ENCODE measurements at places on chromosomes 13 and 19.

DNA sequence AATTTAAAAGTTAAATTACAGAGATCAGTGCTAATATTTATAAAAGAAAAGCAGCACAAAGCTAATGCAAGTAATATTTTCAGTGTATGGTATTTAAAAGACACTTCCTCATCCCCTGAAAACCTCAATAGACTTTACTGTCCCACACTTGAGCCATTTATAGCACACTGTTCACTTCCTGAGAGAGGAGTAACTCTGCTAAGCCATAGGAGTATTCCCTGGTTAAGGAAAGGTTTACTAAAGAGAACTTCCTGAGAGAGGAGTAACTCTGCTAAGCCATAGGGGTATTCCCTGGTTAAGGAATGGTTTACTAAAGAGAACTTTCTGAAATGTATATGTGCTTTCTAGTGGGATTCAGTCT lies 159.4 kb downstream of the NHLRC3 start:
- no peak for DNase-seq

DNA sequence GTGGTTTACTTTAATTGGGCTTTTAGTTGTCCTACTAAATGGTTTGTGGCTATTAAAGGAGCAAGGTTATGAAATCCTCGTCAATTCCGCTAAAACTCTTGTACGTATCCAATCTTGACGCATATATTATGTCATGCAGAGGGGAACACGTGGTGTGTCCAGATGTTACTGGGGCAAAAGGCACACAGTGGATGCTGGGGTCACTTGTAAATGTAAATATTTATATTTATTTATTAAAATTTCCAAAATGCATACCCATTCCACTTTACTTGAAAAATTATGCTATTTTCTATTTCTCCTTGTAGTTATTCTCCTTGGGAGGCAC lies 36.7 kb upstream of the SLC46A3 start:
- no peak for DNase-seq

DNA sequence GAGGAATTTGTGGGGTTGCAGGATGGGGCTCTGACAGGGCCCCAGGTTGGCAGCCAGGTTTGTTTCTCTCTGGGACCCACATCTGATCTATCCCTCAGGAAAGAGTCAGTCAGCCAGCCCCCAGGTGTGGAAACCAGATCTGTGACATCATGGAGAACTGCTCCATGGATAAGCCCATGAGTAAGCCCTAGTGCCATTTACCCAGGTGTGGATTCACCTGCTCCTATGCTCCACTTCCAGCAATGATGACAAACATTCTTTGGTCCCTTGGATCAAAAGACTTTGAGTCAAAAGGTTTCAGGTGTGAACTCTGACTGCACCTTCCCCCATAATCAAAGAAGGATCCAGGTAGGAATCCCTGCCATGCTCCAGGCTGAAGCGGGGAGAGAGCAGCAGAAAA lies 26.9 kb upstream of the IGFL4 start:
- DNase-seq, result no peak

- DNase-seq, result no peak
These were observed 49.0 kb upstream of the POMP start for GRCh38 chr13:28609926-28610325.

GRCh38 chr19:51796195-51796679 lies 1.3 kb downstream of the FPR3 start:
- no peak for DNase-seq

- DNase-seq, result no peak
These were observed 17.1 kb upstream of the WASF3 start for GRCh38 chr13:26540334-26540733.

DNA sequence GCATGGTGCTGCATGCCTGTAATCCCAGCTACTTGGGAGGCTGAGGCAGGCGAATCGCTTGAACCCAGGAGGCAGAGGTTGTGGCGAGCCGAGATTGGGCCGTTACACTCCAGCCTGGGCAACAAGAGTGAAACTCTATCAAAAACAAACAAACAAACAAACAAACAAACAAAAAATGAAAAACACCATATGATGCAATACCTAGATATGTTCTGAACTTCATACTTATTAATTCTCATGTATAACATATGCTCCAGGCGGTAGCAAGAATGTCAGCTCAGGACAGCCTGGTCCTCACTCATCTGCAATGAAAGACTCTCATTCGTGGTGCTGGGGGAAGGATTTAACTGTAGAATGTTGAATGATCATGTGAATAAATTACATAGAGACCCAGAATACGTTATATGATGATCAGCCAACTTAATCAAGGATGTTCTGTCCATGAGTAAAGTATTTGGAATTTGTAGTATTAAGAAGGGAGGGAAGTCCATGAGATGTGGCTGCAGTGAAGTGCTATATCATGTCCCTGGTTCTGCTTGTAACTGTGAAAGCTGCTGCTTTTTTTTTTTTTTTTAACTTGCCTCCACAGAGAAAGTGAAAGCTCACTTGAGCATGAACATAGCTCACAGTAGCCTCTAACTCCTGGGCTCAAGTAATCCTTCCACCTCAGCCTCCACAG lies 206.8 kb downstream of the UQCRFS1 start:
- no peak for DNase-seq

DNA sequence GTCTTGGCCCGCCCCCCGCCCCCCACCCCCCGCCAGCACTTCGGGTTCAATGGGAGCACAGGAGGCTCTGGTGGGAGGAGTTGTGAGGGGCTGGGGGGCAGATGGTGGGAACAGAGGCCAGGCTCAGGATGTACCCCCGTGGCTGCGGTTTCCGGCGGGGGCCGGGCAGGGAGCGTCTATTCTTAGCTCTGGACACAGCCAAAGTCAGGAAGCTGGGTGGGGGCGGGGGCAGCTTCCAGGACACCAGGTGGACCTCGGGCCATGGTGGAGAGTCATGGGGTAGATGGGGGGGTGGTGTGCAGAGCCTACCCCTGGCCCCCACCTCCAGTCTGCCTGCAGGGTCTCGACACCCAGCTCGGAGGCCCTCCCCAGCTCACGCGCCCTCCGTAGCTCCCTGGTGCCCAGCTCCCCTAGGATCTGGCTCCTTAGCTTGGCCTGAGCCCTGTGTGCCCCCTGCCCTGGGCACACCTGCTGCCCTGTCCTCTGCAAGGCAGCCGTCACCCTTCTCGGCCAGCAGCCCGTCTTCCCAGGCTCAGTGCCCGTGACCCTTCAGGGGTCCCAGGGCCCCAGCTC lies 2.2 kb upstream of the TBXA2R start:
- no peak for DNase-seq

- DNase-seq, result no peak
These were observed 20.2 kb downstream of the POLR1D start for GRCh38 chr13:27641711-27642502.

GRCh38 chr19:7658219-7658686 lies 10.6 kb upstream of the RETN start:
- no peak for DNase-seq

- DNase-seq, result no peak
These were observed 87.1 kb downstream of the GJA3 start for GRCh38 chr13:20073775-20074174.

DNA sequence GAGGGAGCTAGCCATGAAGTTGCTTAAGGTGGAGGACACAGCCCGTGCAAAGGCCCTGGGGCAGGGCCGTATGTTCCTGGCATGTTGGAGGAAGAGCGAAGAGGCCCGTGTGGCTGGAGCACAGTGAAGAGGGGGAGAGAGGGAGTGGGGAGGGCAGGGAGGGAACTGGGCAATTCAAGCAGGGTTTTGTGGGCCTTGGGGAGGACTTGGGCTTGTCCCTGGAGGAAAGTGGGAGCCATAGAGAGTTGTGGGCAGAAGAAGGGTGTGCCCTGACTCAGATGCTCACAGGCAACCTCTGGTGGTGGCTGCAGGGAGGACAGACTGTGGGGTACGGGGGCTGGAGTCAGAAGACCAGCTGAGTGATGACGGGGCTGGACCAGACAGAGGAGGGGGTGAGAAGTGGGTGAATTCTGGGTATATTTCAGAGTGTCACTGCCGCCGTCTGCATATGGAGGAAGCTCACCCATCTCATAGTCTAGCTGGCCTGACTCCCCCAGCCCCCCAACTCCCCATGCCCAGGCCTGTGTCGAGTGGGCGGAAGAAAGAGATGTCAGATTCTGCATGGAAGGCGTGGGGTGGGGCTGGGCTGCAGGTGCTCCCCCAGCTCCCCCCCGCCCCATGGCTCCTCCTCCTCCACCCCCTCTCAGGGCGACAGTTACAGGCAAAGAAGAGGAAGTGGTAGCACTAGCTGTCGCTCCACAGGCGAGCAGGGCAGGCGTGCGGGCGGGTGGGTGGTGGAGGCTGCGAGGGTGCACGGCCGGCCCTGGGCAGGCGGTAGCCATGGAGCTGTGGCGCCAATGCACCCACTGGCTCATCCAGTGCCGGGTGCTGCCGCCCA lies at the start of gene VAV1:
Gene VAV1 (plus strand): TSS at position 681 of the 838 bp plus-strand sequence. CDS start 100 bp downstream, at position 781.
- DNase-seq, result peak; percentile 26

GRCh38 chr13:33188093-33188882 lies 97.3 kb downstream of the STARD13 start:
- no peak for DNase-seq

- no peak for DNase-seq
These were observed 207.0 kb downstream of the SHISA2 start for GRCh38 chr13:25844559-25845434.

- DNase-seq, result no peak
These were observed 48.9 kb upstream of the PABPC3 start for GRCh38 chr13:25046985-25047511.

- no peak for DNase-seq
These were observed 116.5 kb downstream of the GPC6 start for GRCh38 chr13:93343097-93343496.

DNA sequence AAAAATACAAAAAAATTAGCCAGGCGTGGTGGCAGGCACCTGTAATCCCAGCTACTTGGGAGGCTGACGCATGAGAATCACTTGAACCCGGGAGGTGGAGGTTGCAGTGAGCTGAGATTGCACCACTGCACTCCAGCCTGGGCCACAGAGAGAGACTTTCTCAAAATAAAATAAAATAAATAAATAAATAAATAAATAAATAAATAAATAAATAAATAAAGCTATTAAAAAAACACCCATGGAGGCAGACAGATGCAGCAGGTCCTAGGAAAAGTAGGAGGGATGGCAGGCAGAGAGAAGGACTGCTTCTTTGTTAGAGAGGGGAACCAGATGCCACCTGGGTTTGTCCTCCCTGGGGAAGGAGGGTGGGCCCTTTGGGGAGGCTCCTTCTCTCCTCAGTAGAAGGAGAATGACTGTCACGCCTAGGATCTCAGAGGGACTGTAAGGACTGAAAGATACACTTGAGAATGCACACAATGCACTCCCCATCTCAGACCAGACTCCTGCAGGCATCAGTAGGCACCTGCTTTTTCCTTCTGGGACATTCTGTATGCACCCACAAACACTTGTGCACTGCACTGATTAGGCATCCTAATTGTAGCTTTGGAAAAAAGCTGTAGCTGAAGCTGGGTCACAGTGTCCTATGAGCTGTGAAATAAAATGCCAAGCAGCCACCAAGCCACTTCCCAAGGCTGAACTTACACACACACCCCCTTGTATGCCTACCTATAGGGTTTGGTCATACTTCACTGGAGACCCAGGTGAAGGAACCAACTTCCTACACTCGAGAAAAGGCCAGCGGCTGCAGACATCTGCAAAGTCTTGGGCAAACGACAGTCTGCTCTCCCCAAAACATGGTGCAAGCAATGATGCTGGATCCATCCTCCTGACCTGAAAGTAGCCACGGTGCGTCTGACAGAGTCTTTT lies 18.9 kb upstream of the SLC35E1 start:
- DNase-seq, result no peak

DNA sequence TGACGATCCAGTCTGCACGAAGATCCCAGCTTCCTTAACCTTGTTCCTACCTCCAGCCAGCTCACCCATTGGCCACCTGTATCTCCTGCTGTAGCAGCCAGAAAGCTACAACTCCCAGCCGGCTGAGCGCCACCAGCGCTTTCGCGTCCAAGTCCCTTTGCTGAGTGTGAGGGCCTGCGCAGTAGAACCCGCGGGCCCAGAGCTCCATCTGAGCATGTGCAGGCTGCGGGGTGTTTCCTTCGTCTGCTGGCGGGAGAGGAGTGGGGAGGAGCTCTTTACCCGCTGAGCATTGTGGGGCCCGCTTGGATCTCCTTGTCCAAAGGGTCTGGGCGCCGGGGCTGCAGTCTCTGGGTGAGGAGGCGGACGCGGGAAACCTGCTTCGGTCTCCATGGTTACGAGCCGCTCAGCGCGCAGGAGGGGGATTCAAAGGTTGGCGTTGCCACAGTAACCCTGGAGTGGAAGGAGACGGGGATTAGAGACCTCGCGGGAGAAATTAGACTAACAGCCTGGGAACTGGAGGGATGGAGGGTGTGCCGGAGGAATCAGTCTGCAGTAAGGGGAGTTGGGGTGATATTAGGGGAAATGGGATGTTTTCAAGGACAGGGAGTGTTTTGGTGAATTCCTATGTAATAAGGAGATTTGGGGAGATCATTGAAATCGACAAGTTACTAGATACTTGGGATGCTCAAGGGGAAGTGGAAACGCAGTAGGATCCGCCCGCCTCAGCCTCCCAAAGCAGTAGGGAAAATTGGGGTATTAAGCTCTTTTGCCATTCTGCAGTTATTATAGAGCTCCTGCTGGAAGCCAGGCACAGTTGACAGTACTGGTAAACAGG lies 33.5 kb downstream of the ZSWIM9 start:
- DNase-seq, result peak; percentile 96

DNA sequence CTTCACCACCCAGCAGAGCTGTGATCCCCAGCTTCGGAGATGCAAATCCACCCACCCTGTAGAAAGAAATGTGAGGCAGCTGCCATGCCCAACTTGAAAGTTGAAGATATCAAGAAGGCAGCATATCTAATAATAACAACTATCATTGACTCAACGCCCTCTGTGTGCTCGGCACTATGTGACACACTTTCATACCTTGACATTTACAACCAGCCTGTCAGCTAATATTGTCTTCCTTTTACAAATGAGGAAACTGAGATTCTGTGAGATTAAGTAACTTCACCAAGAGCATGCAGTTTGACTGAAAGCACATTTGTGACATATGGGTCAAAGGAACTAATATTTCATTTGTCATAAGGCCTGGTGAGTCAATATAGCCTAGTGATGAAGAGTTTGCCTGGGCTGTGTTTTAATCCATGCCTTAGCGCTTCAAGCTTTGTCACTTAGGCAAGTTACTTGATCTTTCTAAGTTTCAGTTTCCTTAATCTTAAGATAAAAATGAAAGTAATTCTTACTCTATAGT lies 137.0 kb downstream of the FLT1 start:
- DNase-seq, result no peak

GRCh38 chr19:43597876-43598275 lies 1.5 kb downstream of the ZNF576 start:
- DNase-seq, result no peak

GRCh38 chr13:20824762-20825476 lies 51.2 kb upstream of the EEF1AKMT1 start:
- no peak for DNase-seq

- DNase-seq, result no peak
These were observed at the start of gene B3GNT3 for GRCh38 chr19:17794731-17795494. Gene B3GNT3 (plus strand): TSS chr19:17795138. CDS start chr19:17807808, 12,670 bp downstream.

DNA sequence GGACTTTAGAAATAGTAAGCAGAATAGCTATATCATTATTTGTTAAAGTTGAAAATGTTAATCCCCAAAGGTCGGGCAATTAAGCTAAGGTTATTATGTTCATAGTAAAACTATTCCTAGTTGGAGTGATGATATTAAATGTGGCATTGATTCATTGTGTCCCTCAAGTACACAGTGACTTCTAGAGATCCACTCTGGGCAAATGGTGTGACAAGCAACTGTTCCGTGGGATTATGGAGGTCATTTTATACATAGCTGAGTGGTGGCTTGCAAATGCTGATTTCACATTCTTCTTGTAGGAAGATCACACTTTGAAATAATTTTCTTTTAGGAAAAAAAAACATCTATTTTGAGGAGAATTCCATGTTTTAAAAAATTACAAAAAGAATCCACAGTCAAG lies 317.8 kb downstream of the ATP8A2 start:
- no peak for DNase-seq
